Small intestine (tissue), 16 donors: ENCODE measurements at places on chromosomes 7 and 10. TPM values are rescaled to one million over a fixed set of nuclear protein-coding genes. Genes with fewer than 3 reads are reported as not detected.

DNA sequence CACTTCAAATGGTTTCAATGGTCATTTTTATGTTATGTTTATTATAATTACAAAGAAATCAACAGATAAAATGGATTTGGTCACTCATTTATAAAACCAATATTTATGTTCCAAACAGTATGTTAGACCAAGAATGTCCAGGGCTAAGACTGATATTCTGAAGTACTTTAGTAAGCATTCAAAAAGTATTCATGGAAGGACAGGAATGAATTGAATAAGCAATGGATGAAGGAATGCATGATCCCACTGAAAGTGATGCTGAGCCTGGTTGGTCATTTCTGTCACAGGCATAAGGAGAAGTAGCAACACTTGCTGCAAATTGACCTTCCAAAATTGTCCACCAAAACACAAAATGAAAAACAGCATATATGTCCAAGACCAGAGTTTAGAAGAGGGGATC, 189.0 kb upstream of the CELF2 start:
- DNase-seq: no peak

- DNase-seq: peak; percentile 71
Observed at GRCh38 chr10:118568327-118568848, 27.1 kb downstream of the PRLHR start.

GRCh38 chr10:87864496-87865059, 1.2 kb downstream of the PTEN start:
- peak; percentile 42 for DNase-seq

- peak; percentile 96 for DNase-seq
Observed at GRCh38 chr10:80196270-80196949, 8.9 kb downstream of the ANXA11 start.

- DNase-seq: no peak
Observed at GRCh38 chr7:153027210-153027609, 267.7 kb downstream of the ACTR3B start.

GRCh38 chr10:36277459-36277858, 635.4 kb upstream of the FZD8 start:
- DNase-seq: no peak

GRCh38 chr10:110684800-110685446, 40.8 kb downstream of the RBM20 start:
- DNase-seq: no peak

- DNase-seq: no peak
Observed at GRCh38 chr7:40327873-40328272, 193.1 kb downstream of the SUGCT start.

PAPSS2 gene
- polyA plus RNA-seq: 37.3 TPM

LLCFC1 gene
- polyA plus RNA-seq: not detected

NUTM2E gene
- 0.09 TPM for polyA plus RNA-seq
